ENCODE measurements at places on chromosomes 6 and 20. TPM values are rescaled to one million over a fixed set of nuclear protein-coding genes. Genes with fewer than 3 reads are reported as not detected.

DNA sequence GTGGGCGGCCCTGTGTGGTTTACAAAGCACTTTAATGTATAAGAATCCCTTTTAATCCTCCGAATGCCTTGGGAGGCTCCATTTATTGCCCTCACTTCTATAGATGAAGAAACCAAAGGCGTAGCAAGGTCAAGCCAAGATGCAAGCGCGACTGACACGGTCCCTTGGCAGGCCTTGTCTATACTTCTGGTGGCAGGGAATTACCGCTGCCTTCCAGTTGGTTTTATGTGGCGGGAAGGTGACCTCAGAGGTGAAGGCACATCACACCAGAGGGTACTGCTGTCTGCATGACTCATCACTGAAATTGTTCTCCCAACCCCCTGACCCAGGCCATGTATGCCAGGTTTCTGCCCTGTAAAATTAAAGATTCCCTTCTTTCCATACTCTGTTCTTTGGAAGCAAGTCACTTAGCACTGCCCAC is 36.1 kb upstream of the NAA20 start:
- no peak for DNase-seq

Gene ZBP1
- total RNA-seq: 31.4 TPM

- DNase-seq: no peak
Measured at GRCh38 chr6:92026878-92027277, 1392.5 kb downstream of the EPHA7 start.

Gene SMLR1
- total RNA-seq: not detected

- no peak for DNase-seq
Measured at GRCh38 chr20:3560578-3560977, 89.8 kb downstream of the ATRN start.
